ENCODE measurements at places on chromosomes 7 and 10. TPM values are rescaled to one million over a fixed set of nuclear protein-coding genes. Genes with fewer than 3 reads are reported as not detected.

TRPV5 gene
- total RNA-seq, result 0.16 TPM

WDR86 gene
- total RNA-seq, result 19.7 TPM

GSTO2 gene
- 4.3 TPM for total RNA-seq

SLC29A4 gene
- total RNA-seq, result 24.8 TPM

ELMO1 gene
- total RNA-seq, result 58.2 TPM

HHEX gene
- 2.9 TPM for total RNA-seq

GPR26 gene
- total RNA-seq, result 1.4 TPM

FGL2 gene
- 34.0 TPM for total RNA-seq

ZNF25 gene
- total RNA-seq, result 34.6 TPM

ARHGAP21 gene
- 209 TPM for total RNA-seq

CPA2 gene
- total RNA-seq, result not detected

HMX3 gene
- total RNA-seq, result 1.1 TPM

ZPBP gene
- 5.7 TPM for total RNA-seq

HOXA2 gene
- not detected for total RNA-seq

AEBP1 gene
- total RNA-seq, result 143 TPM

C10orf53 gene
- not detected for total RNA-seq

ABCB1 gene
- total RNA-seq, result 8.0 TPM

ZNF735 gene
- total RNA-seq, result not detected

MTPN gene
- total RNA-seq, result 138 TPM

Data from camera-type eye (tissue), 1 donor.